ENCODE measurements at places on chromosomes 2 and 18.

GRCh38 chr2:145288650-145289496, 769.0 kb upstream of the ZEB2 start:
- DNase-seq: no peak
- H3K36me3 ChIP-seq: no peaks in the 10 kb centered on the region
- no peak overlapping the region for H3K27ac ChIP-seq
- H3K4me1 ChIP-seq: no peaks in the 10 kb centered on the region

GRCh38 chr2:162277381-162277780, 34.1 kb upstream of the FAP start:
- no peak for DNase-seq
- no peak overlapping the region for H3K27ac ChIP-seq
- no peaks in the 10 kb centered on the region for H3K27me3 ChIP-seq
- no peaks in the 10 kb centered on the region for H3K4me1 ChIP-seq
- no peak overlapping the region for H3K4me3 ChIP-seq

DNA sequence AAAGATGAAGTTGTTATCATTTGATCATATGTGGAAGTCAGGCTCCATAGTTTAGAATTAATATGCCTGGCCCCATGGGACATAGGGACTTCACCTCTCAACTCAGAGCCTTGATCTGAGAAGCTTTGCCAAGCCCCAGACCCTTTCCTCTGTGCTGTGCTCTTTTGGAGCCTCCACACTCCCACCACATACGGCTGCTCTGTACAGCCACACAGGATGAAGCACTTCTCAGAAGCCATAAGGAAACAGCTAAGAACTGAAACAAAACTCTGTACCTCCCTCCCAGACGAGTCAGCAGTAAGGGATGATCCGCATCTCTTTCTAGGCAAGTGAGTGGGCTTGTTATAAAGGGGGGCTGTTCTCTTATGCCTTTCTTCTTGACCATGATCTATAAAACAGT, 66.5 kb downstream of the CAB39 start:
- H3K27ac ChIP-seq: peak overlapping the region; percentile 79
- DNase-seq: peak; percentile 48
- peaks cover 55% of the 10 kb centered on the region for H3K36me3 ChIP-seq
- H3K27me3 ChIP-seq: no peaks in the 10 kb centered on the region

- peaks cover 8% of the 10 kb centered on the region for H3K4me1 ChIP-seq
- no peaks in the 10 kb centered on the region for H3K27me3 ChIP-seq
- no peak overlapping the region for H3K4me3 ChIP-seq
- peaks cover 8% of the 10 kb centered on the region for H3K36me3 ChIP-seq
These were observed 36.4 kb upstream of the TBR1 start for GRCh38 chr2:161379740-161380139.

DNA sequence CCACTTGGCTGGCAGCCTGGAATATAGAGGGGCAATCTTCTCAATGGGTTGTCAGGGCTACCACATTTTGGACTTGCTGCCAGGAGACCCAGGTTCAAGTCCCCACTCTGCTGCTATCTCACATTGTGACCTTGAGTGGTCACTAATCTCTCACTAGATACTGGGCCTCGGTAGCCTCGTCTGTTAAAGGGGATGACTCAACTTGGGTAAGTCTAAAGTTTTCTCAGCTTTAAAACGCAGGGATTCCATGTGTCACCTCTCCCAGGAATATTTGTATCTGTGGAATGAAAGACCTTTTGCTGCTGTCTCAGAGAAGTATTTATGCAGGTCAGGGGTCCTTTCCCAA, 86.3 kb downstream of the SEMA4F start:
- H3K27me3 ChIP-seq: peaks cover 2% of the 10 kb centered on the region
- no peak overlapping the region for H3K27ac ChIP-seq
- no peak overlapping the region for H3K4me3 ChIP-seq

- no peaks in the 10 kb centered on the region for H3K36me3 ChIP-seq
- no peak overlapping the region for H3K27ac ChIP-seq
- H3K4me1 ChIP-seq: peaks cover 13% of the 10 kb centered on the region
- no peaks in the 10 kb centered on the region for H3K27me3 ChIP-seq
These were observed 49.1 kb upstream of the PIK3C3 start for GRCh38 chr18:41905786-41906527.

DNA sequence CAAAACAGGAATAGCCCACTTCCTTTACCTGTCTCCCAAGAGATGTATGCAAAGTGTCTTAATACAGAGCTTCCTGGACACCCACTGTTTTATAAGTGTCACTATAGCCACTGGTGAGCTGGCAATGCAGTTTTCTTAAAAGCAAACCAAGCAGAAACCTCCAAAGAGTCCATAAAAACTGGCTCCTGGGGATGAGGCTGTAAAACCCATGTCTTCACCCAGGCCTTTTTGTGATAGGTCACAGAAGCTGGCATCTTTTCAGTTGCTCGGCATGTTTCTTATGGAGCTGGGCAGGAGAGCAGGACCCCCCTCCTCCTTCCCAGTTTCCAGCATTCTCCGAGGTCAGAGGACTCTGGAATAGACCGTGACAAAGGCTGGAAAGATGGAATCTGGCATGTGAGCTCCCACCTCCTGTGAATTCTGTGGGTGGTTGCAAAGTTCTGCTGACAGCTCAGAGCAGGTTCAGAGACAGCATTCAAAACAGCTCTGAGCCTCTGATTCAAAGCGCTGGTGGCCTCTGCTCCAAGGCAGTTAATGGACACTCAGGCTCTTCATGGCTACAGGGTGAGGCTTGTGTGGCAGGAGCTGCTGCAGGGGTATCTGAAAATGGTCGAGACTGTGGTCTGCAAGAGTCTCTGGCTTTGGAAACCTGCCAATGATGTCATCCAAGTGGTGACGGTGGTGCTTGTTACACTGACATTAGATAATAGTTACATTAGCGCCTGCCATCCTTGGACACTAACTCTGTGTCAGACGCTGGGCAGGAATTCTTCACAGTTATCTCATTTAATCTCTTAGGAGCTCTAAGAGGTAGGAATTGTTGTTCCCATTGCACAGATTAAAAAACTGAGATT, 283.4 kb downstream of the CLIP4 start:
- H3K27me3 ChIP-seq: peaks cover 2% of the 10 kb centered on the region
- no peaks in the 10 kb centered on the region for H3K4me1 ChIP-seq
- no peak for DNase-seq
- no peaks in the 10 kb centered on the region for H3K36me3 ChIP-seq

DNA sequence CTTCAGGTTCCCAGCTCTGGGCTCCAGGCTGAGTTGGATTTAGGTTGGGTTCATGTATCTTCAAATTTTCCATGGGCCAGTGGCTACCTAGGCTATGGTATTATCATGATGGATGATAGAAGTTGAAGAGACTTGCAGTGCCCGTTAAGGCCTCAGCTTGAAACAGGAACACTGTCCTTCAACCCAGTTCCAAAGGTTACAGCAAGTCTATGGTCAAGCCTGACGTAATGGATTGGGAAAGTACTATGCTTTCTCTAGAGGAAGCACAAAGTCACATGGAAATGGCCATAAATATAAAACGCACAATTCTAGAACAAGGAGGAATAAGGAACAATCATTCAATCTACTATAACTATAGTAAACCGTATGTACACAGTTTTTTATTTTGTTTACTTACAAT, 593.2 kb downstream of the ZEB2 start:
- no peak overlapping the region for H3K4me3 ChIP-seq
- peaks cover 31% of the 10 kb centered on the region for H3K27me3 ChIP-seq
- no peak for DNase-seq
- H3K27ac ChIP-seq: no peak overlapping the region

DNA sequence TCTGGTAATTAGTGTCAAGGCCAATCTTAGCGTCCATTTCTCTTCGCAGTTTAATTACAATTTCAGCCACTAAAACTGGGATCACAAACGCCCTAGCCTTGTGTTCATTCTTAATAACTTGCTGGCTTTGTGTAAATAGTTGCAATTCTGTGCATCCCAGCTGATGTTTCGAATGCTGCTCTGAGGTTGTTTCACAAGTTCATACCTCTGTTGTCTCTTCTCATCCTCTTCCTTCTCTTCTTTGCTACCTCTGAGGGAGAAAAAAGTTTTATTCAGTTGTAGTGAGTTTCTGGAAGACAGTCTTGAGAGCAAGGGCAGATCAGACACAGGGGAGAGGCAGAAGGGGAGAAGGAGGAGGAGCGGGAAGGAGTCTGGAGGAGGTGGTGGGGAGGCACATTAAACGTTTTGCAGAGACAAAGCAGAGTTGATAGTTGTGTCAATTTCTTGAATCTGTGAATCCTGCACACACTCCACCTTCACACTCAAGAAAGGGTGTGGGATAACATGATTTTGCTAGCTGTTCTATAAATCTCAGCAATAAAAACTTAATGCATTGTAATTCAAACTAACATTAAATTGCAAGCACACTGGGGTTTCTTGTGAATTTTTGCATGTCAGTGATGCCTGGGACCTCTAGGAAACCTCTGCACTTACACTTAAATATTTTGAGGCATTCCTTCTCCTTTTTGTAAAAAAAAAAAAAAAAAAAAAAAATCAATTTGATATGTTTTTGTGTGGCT, 6.8 kb downstream of the MEIS1 start:
- DNase-seq: no peak
- peaks cover 11% of the 10 kb centered on the region for H3K4me1 ChIP-seq
- H3K36me3 ChIP-seq: no peaks in the 10 kb centered on the region
- H3K4me3 ChIP-seq: no peak overlapping the region
- H3K27me3 ChIP-seq: peaks cover 60% of the 10 kb centered on the region
